NCI-H1048 (cell line): ENCODE measurements at places on chromosomes 16 and 17.

- DNase-seq: no peak
Measured at GRCh38 chr17:77706938-77707337, 251.6 kb upstream of the TNRC6C start.

GRCh38 chr16:84726079-84726668 lies 26.4 kb downstream of the USP10 start:
- DNase-seq: peak; percentile 11

DNA sequence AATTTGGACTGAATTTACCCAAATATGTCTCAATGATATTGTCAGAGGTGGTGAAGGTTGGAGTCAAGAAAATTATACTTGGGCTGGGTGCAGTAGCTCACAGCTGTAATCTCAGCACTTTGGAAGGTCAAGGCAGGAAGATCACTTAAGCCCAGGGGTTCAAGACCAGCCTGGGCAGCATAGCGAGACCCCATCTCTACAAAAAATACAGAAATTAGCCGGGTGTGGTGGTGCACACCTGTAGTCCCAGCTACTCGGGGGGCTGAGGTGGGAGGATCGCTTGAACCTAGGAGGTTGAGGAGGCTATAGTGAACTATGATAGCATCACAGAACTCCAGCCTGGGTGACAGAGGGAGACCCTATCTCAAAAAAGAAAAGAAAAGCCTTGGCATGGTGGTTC lies 40.9 kb downstream of the LAT start:
- no peak for DNase-seq

DNA sequence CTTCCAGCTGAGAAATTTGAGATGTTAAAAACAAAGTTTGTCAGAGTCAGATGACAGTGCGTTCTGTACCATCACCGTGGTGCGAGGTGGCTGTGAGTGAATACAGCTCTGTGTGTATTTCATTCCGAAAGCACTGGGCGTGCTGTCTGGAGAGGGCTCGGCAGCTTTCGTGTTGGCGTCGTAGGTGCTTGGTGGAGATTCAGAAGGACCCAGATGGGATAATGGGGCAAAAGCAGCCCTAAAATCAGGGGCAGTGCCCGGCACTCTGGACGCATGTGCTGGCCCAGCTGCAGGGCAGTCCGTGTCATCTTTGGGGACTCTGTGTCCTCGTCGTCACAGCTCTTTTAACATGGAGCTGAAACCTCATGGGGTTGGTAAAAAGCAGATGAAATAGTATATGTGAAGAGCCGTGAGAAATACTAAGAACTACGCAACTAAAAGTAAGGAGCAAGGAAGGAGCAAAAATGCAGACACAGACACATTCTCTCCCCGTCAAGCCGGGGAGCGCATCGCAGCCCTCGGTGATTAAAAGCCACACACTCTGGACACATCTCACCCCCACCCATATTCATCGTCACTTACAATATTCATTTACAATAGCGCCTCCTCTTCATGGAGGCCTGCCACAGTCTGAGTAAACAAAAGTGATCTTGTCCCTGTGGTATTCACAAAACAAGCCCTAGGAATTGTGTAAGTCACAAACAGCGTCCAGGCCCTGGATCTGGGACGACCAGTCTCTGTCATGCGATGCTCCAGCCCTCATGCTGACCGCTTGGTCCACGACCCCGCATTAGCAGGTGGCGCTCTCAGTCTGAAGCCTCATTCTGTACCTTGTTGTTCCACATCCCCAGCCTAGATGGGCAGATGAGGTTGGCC lies 206.7 kb downstream of the RPTOR start:
- DNase-seq: no peak

DNA sequence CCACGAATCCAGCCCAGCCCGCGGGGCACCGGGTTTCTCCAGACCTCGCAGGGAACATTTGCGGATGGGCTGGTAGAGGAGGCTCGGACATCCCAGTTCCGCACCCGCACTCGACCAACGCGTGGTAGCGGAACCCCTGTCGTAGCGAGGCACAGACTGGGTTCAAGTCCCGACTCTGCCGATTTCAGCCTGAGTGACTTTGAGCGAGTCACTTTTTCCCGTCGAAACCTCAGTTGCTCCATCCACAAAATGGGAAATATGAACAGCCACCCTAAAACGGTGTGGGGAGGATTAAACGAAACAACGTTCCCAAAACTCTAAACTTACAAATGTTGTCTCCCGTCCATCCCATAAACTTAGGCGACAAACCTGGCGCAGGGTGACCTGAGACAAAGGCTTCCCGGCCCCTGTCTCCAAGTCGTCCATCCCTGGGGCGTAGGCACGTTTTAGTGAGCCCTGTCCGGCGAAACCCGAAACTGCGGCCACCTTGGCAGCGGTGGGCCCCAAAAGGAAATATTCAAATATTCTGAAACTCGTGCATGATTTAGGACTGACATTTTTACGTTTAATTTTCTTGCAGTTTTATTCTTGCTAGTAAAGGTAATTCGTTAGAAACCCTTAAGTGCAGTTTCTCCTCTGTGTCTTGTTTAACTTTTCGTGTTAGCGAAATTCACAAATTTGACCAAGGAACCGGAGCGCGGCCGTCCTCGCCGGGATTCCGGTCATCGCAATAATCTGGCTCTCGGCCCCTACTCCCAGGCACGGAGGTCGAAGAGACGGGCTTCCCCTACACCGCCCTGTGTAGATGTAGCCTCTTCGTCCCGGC lies 1.9 kb upstream of the MLLT6 start:
- DNase-seq: no peak

GRCh38 chr17:74244548-74244947 lies 29.5 kb upstream of the DNAI2 start:
- no peak for DNase-seq

- no peak for DNase-seq
Measured at GRCh38 chr17:5619088-5619740, 34.9 kb upstream of the NLRP1 start.

GRCh38 chr17:63550817-63551639 lies 751 bp downstream of the DCAF7 start:
- DNase-seq: no peak

- no peak for DNase-seq
Measured at GRCh38 chr16:70472786-70473433, 18.5 kb downstream of the FCSK start.

DNA sequence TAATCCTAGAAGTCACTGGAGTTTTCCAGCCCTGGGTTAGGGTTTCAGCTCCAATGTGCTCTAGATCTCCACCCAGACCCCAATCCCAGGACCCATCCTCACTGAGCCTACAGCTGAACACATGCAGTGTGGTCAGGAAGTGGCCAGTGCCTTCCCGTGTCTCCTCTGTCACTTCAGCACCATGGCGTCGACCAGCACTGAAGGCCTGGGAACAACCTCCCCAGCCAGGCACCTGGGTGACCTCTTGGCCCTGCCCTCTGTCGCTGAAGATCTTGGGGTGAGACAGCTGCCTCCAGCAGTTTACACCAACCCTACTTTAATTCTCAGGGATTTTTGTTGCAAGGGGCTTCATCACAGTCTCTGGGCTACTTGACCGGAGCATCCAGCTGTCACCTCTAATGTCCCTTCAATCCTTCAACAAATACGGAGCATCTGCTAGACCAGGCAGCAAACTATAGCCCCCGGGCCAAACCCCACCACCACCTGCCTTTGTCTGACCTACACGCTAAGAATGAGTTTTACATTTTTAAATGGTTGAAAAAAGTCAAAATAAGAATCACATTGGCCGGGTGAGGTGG lies 18.0 kb upstream of the GSG1L start:
- DNase-seq: no peak

GRCh38 chr16:10577305-10578202 lies 2.8 kb downstream of the EMP2 start:
- no peak for DNase-seq

DNA sequence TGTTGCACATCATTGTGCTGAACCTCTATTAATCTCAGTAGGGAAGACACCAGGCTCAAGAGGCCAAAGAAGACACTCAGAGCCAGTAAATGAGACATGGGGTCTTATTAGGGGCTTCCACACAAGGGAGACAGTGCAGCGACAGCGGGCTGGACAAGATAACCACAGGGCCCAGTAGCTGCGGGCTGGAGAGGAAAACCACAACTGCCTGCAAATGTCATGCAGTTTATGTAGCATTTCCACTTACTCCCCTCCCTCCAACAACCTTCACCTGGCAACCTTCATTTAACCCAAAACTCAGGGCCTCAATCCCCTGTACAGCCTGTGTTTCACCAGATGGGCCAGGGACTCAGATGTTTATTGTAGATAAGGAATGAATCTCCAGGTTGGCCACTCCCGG lies 185.6 kb downstream of the UTP18 start:
- no peak for DNase-seq

GRCh38 chr17:60231691-60232090 lies 81.9 kb downstream of the CA4 start:
- no peak for DNase-seq

GRCh38 chr17:82839617-82840292 lies at the start of gene ZNF750:
Gene ZNF750 (minus strand): TSS chr17:82840022. CDS start chr17:82832454, 7,568 bp downstream.
- no peak for DNase-seq

GRCh38 chr17:46995841-46996571 lies 17.0 kb upstream of the RPRML start:
- no peak for DNase-seq

DNA sequence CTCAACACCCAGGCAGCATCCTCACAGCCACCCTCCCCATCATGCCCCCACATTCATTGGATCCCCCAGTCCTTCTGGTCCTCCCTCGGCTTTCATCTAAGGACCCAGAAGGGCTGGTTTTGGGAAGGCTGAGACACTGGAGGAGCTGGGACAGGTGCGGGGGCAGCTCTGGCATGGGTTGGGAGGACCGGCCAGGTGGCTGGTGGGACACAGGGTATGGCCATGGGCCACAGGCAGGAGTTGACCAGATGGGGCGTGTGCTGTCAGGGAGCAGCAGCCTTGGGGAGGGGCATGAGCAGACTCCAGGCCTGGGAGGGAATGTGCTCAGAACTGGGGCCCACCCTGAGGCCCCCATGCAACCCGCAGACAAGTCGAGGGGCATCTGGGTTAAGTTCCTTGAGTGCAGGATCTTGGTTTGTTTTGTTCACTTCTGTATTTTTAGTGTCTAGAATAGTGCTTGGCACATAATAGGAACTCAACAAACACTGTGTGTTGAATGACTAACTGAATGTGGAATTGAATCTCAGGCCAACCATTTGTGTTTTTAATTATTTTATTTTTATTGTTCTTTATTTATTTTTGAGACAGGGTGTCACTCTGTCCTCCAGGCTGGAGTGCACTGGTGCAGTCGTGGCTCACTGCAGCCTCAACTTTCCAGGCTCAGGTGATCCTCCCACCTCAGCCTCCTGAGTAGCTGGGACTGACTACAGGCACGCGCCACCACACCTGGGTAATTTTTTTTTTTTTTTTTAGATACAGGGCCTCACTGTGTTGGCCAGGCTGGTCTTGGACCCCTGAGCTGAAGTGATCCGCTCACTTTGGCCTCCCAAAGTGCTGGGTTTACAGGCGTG lies 5.6 kb downstream of the P2RX1 start:
- no peak for DNase-seq
